ENCODE measurements at places on chromosomes 4 and X.
A peak's percentile ranks its signal among the peaks of the same experiment; 100 is the strongest.

GRCh38 chrX:95666056-95666455, 1018.6 kb upstream of the DIAPH2 start:
- DNase-seq, result no peak

DNA sequence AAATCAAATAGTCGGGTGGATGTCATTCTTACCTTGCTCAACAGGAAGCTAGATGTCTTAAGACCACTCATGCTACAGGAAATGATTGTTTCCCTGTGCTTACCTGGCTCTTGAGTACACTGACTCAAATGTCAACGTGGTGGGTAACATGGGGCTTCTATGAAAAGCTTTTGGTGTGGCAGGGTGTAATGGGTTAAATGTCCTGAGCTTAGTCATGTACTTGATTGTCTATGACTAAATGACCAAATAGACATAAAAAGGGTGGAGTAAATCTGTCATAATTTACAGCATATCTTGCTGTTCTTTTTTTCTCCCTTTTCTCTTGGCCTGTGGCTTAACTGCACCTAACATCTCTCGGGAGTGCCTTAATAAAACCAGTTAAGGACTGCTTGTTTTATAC, 44.9 kb downstream of the CCNG2 start:
- DNase-seq, result no peak

DNA sequence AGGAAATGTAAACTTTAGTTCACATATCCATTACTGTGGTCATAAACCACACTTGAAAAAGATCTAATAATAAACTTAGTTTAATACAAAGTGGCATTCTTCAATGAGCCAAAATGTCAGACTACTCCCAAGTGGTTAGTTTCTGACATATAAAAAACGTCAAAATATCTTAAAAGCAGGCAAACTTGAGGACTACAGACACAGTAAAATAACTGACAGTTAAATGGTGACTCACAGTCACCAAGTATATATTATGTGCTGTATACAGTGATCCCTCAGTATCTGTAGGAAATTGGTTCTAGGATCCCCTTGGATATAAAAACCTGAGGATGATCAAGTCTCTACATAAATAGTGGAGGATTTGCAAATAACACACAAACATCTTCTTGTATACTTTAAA, 11.6 kb upstream of the CORIN start:
- DNase-seq, result no peak

GRCh38 chr4:163269166-163269565, 63.2 kb downstream of the NPY1R start:
- no peak for DNase-seq

DNA sequence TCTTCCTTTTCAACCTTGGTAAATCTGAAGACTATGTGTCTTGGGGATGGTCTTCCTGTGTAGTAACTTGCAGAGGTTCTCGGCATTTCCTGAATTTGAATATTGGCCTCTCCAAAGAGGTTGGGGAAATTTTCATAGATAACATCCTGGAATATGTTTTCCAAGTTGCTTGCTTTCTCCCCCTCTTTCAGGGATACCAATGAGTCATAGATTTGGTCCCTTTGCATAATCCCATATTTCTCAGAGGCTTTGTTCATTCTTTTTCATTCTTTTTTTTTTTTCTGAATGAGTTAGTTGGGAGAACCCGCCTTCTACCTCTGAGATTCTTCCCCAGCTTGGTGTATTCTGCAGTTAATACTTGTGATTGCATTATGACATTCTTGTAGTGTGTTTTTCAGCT, 549.2 kb upstream of the AMOT start:
- no peak for DNase-seq

GRCh38 chr4:5999356-5999755, 18.9 kb downstream of the C4orf50 start:
- DNase-seq, result no peak

- DNase-seq, result peak; percentile 92
These were observed 18.5 kb upstream of the CXCL3 start for GRCh38 chr4:74056858-74057562.
